ENCODE measurements at places on chromosomes 7 and 10.
A peak's percentile ranks its signal among the peaks of the same experiment; 100 is the strongest.

GRCh38 chr10:129861776-129862531, 102.1 kb downstream of the EBF3 start:
- no peak for DNase-seq

DNA sequence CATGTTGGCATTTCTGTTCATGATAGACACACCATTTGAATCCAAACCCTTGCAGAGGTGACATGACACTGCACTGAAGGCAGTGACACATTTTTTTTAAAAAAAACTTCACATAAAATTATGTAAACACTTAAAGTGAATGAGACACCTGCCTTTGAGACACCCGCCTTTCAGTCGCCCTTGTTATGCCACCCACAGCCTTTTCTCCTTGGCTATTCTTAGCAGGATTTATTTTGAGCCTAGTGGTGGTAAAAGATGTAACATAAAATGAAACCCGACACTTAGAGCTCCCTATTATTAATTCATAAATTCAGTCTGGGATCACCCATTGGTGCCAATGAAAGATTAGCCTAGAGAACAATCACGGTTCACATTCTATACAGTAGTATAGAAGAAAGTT, 161.3 kb downstream of the DYNC1I1 start:
- DNase-seq: no peak

DNA sequence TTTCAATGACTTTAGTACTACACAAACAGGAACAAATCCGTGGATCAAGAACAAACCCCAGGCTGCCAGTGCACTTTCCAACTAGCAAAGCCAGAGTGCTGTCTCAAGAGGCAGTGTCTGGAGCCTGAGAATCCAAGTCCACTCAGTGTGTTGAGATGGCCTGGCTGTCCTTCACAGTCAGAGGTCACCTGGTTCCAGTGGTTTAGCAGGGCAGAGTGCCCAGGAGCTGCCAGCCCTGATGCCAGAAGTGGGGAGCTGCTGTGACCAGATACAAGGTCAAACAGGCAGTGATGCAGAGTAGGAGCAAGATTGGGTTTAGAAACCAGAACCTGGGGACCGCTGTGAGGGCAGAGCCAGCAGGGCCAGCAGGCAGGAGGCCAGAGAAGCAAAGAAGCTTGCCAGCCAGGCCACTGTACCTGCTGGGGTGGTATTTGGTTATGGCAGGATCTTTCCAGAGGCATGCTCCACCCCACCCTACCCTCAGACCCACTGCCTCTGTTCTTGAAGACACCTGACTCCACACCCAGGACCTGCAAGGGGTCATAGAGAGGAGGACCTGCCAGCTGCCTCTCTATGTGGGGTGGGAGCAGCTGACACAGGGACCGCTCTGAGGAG, 35.6 kb upstream of the C10orf90 start:
- DNase-seq: no peak

- DNase-seq: no peak
These were observed 519.1 kb downstream of the NRG3 start for GRCh38 chr10:82394122-82394521.

DNA sequence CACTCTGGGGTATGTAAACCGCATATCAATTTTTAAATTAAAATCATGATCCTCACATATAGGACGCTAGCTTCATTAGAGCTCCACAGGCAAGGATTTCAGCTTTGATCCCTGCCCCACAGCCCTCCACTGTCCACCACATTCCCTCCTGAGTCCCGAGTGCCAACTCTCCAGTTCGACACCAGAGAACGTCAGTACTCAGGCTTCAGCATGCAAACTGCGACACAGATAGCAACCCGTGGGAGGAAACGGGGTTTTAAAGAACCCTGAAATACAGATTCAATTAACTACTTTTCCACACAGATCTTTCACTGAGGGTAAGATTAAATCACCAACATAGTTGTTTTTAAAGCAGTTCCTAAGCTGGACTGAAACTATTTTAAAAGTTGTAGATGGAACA, 26.1 kb downstream of the RAPGEF5 start:
- DNase-seq: no peak

DNA sequence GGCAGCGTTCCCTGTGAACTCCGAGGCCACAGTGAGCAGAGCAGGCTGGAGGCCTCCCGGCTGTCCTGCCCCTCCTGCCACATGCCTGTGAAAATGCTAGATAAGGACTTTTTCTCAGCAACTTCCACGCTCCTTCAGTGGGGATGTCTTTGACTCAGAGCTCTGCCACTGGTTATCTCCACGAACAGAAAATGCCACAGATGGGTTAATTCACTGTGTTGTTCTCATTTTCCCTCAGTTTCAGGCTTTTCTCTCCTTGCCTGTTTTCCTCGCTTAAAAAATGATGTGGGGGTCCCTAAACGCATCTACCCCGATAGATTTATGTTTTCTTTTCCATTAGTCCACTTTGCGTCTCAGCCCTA, 51.3 kb downstream of the IKZF1 start:
- no peak for DNase-seq

DNA sequence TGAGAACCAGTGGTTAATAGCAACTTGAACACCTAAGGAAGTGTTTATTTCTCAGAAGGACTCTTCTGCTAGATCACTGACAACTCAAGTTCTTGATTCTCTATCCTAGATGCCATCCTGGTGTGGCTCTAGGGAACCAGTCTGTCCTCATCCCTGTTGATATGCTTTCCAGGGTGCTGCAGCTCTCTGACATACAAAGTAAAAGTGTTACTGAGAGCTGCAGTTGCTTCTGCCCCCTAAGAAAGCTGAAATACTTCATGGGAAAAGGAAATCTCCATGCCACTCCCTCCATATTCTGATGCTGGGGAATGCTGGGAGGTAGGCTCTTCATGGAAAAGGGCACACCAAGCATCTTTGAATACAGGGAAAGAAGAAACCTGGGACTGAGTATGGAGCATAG, 168.1 kb downstream of the KLF6 start:
- DNase-seq: no peak

DNA sequence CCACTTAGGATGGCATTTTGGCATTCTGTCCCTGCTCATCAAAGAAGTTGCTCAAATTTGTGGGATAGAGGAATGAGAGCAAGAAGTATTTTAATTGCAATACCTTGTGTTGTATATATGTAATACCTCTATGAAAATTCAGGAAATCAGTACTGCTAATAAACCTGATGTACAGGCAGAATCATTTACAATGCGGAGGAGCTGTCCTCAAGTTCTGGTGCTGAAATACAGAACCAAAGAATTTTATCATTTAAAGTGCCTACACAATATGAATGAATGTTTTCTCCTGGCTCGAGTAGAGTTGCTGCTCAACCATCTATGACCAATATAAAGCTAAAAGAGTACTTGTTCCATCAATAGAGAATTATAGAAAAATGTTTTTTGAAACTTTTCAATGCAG, 305.8 kb downstream of the PLXNA4 start:
- DNase-seq: no peak

GRCh38 chr7:79084423-79084822, 369.0 kb downstream of the MAGI2 start:
- no peak for DNase-seq

GRCh38 chr10:117677890-117678500, 135.4 kb downstream of the EMX2 start:
- DNase-seq: no peak

DNA sequence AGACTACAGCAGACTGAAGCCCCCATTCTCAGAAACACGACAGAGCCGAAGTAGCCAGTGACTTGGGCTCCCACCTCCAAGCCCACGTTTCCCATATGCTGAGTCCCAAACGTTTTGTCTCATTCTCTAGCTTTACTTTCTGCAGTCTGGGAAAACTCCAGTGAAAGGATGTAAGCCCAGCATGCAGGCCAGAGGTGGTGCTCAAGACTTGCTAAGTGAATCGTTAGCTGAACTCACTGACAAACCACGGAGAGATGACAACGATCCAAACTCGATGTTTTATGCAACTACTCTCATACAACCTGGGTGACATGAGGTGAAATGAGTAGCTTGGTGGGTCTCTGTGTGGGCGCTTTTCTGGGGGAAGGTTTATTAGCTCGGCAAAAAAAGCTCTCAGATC, 731.8 kb downstream of the SUGCT start:
- DNase-seq: no peak

DNA sequence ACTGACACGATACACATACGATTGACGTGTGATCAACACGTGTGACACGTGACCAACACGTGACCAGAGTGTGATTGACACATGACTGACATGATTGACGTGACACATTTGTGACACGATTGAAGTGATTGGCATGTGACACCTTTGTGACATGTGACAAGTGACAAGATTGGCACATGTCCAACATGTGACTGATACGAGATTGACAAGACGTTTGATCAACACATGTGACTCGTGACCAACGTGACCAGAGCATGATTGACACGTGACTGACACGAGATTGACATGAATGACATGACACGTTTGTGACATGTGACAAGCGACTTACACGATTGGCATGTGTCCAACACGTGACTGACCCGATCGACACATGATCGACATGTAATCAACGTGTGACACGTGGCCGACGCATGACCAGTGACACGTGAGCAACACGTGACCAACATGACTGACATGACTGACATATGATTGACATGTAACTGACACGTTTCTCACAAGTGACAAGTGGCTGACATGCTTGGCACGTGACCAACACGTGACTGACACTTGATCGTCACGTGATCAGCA, 22.0 kb downstream of the CRPPA start:
- no peak for DNase-seq

GRCh38 chr10:127999297-128000129, 92.6 kb downstream of the PTPRE start:
- peak; percentile 46 for DNase-seq

DNA sequence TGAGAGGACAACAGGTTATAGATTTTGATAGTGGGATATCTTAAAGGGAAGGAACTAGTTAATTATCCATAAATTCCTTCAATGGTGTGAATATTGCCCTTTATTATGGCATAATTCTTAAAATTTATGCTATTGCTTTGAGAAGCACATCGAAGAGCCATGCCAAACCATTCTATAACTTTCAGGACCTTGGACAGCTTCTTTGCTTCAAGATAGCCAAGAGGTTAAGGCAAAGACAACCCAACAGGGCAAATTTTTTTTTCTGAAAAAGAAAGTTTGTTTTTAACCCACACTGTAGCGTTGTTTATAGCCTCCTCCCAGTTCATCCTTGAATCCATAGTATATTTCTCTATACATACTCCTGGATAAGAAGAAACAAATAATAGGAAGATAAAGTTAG, 103.2 kb downstream of the NRG3 start:
- DNase-seq: no peak

DNA sequence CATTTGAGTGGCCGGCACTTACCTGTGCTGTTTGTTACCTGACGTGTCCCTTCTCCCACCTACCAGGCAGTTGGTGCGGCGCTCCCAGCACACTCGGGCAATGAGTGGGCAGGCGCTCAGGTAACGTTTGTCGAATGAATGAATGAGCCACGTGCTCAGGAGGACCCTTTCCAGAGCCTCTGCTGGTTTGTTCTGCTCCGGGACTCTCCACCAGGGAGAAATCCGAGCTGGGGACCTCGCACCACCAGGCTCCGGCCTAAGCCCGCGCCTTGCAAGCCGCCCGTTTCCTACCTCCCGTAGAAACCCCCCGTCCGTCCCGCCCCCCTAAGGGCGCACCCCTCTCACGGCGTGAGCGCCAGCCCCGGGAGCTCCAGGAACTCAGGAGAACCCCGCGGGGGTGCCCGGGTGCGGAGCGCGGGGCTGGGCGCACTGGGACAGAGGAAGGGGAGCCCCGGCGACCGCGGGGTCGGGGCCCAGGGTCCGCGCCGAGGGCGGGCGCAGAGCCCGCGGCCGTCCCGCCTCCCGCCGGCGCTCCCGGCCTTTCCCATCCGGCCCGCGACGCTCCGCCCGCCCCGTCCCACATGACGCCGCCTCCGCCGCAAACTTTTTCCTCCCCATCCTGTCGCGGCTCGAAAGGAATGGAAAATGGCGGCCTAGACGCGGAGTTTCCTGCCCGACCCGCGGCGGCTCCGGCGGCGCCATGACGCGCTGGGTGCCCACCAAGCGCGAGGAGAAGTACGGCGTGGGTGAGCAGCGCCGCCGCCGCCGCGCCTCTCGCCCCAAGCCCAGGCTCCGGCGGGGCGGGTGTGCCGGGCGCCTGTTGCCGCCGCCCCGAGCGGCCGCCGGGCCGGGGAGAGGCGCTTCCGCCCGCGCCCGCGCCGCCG, at the start of gene DOCK1:
TSS of gene DOCK1 (plus strand) at position 611 of the 884 bp plus-strand sequence. CDS start at position 701, 90 bp downstream.
- no peak for DNase-seq

DNA sequence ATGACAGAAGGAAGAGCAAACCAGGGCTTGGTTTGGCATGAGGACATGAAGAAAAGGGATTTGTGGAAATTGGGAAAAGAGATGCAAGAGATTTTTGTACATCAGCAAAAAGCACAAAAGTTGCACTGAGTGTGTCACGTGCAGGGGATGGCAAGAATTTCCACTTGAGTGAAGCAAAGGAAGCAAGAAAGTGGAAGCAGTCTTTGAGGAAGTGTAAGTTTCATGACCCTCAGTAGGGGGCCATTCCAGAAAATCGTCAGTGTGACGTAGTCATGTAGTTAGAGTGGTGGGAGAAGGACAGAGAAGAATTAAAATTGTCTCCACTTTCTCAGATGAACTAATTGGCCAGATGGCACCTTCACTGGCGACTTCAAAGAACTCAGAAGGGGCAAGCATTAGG, 123.3 kb upstream of the FZD1 start:
- DNase-seq: no peak

GRCh38 chr7:130371046-130371445, 9.2 kb upstream of the CPA1 start:
- DNase-seq: no peak

DNA sequence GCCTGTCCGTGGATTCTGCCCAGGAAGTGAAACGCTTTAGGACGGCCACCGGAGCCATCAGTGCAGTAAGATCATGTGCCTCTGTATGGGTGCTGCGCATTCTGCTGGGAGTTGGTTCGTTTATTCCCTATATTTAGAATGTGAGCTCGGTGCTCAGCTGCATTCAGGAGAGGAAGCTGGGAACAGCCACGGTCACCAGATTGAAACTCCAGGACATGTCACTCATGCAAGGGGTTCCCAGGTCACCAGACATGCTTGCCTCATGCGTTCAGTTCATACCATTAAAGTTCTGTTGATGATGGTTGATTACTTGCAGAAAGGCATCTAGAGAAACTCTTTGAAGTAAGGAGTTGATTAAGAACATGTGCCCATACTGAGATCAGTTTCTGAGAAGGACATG, 78.1 kb downstream of the TRRAP start:
- DNase-seq: no peak
